Pericardium fibroblast (primary cell): ENCODE measurements at places on chromosomes 11 and 22. TPM values are rescaled to one million over a fixed set of nuclear protein-coding genes. Genes with fewer than 3 reads are reported as not detected.

The MFNG gene
- total RNA-seq, result not detected in 2 replicates

The MRGPRX4 gene
- not detected in 2 replicates for total RNA-seq

The OR52H1 gene
- total RNA-seq, result not detected in 2 replicates

The PATE2 gene
- total RNA-seq, result not detected in 2 replicates

The NEAT1 gene
- 34.4 and 45.6 TPM in 2 replicates for total RNA-seq

The RFPL3 gene
- not detected in 2 replicates for total RNA-seq

The SLC1A2 gene
- total RNA-seq, result 0.17 and 2.0 TPM in 2 replicates

The KRTAP5-7 gene
- not detected in 2 replicates for total RNA-seq

The OR8H3 gene
- not detected in 2 replicates for total RNA-seq

The APOBEC3G gene
- 5.4 and 9.2 TPM in 2 replicates for total RNA-seq

The CYTH4 gene
- not detected in 2 replicates for total RNA-seq

The RELT gene
- total RNA-seq, result 1.4 and 3.0 TPM in 2 replicates

The SLC22A9 gene
- total RNA-seq, result not detected in 2 replicates

The SPON1 gene
- total RNA-seq, result 13.3 and 59.4 TPM in 2 replicates

The UNC93B1 gene
- total RNA-seq, result 26.6 and 40.7 TPM in 2 replicates

The CDC42BPG gene
- total RNA-seq, result 0.26 TPM in 1 of 2 replicates, not detected in the other

The MRPL17 gene
- 25.2 and 44.6 TPM in 2 replicates for total RNA-seq

The TBX1 gene
- 0.09 TPM in 1 of 2 replicates, not detected in the other for total RNA-seq

The SLC29A2 gene
- total RNA-seq, result 0.26 TPM in 1 of 2 replicates, not detected in the other

The LMO1 gene
- not detected in 2 replicates for total RNA-seq

The TMEM86A gene
- 1.2 TPM in 2 replicates for total RNA-seq

The VSTM5 gene
- not detected in 2 replicates for total RNA-seq

The TTLL1 gene
- 9.8 and 15.8 TPM in 2 replicates for total RNA-seq

The CRY2 gene
- 7.1 and 14.1 TPM in 2 replicates for total RNA-seq

The AIFM3 gene
- total RNA-seq, result 0.17 and 1.1 TPM in 2 replicates

The MPZL2 gene
- total RNA-seq, result not detected in 2 replicates

The OR51I1 gene
- total RNA-seq, result not detected in 2 replicates

The RTN4RL2 gene
- total RNA-seq, result 2.1 and 10.6 TPM in 2 replicates

The IGF2 gene
- total RNA-seq, result 539 and 549 TPM in 2 replicates

The BAIAP2L2 gene
- total RNA-seq, result 2.2 and 3.2 TPM in 2 replicates

The SCUBE2 gene
- total RNA-seq, result 0.68 and 2.8 TPM in 2 replicates
